ENCODE measurements at places on chromosomes 6 and 20. TPM values are rescaled to one million over a fixed set of nuclear protein-coding genes. Genes with fewer than 3 reads are reported as not detected.

- DNase-seq: no peak
These were observed 3.0 kb upstream of the TMEM14C start for GRCh38 chr6:10719964-10720264.

GRCh38 chr6:49550492-49551077, at the start of gene C6orf141:
C6orf141 (plus strand) TSS chr6:49550668; CDS start chr6:49550793, 125 bp downstream.
- no peak for DNase-seq

- DNase-seq: no peak
These were observed 335.9 kb downstream of the BCKDHB start for GRCh38 chr6:80442366-80442765.

- no peak for DNase-seq
These were observed 249.0 kb upstream of the JARID2 start for GRCh38 chr6:14996892-14997291.

GRCh38 chr6:83838727-83839126, 14.4 kb upstream of the RIPPLY2 start:
- no peak for DNase-seq

GRCh38 chr20:24577271-24577909, 108.0 kb downstream of the SYNDIG1 start:
- DNase-seq: peak; percentile 50

DNA sequence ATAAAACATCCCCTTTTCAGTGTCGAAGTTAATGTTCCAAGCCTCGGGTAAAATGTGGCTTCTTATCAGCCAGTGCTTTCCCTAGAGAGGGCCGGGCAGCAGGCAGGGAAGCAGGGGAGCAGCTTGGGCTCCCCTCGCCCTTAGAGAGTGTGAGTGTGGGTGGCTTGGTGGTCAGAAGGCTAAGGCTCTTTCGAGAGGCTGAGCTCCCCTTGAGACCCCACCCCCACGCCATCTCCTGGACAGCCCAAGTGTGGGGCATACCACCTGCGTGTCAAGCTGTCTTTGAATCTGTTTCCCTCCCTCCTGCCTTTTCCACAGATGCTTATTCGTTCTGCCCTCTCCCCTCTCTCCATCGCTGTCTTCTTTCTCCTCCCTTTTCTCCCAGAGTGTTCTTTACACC, 95.1 kb upstream of the FOXP4 start:
- DNase-seq: no peak

DNA sequence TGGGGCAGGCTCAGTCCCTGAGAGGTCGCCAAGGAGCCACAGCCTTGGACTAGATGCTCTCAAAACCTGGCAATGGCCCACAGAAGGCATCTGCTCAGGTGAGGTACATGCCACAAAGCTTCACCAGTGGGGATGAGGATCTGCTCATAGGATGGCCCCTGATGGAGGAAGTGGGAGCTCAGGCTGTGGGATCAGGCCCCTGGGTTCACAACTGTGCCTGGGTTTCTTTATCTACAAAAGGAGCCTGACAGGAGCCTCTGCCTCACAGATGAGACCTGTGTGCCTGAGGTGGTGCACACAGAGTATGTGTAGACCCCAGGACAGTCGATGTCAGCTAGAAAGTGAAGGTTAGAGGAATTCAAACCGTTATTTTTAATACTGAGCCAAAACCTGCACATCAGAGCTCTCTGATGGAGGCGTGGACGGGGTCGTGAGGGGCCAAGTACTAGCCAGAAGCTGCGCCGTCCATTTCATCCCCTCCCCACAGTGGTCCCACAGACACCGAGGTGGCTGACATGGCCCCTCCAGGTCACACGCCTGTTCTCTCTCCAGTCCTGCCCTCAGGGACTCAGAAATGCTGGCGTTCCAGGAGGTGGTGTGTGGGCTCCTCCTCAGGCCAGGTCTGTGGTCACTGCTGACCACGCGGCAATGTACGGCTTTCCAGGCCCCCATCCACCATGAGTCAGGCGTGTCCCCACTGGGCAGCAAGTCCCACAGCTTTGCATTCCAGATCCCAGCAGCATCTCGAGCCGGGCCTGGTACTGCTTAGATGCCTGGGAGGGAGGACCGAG, 33.3 kb downstream of the NTSR1 start:
- no peak for DNase-seq

DNA sequence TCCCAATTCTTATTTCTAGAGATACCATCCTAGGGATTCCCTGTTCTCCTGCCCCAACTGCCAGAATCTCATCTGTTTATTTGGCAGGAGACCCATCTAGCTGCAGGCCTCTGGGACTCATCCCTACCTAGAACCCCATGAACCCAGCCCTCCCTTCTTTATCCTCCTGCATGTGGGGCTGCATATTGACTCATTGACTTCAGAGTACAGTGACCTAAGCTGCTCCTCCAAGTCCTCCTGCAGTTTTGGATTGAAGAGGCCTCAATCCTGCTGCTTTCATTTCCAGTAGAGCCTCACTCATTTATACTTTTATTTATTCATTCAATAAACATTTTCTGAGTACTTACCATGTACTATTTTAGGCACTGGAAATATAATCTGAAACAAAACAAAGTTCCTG, 11.6 kb downstream of the TMEM200A start:
- no peak for DNase-seq

- DNase-seq: no peak
These were observed 32.2 kb upstream of the SLCO4A1 start for GRCh38 chr20:62609811-62610757.

The PRL gene
- total RNA-seq: not detected

The ESR1 gene
- 4.1 TPM for total RNA-seq

The TCP11 gene
- not detected for total RNA-seq

The NHLRC1 gene
- total RNA-seq: not detected

The CDYL gene
- 16.4 TPM for total RNA-seq

The HINT3 gene
- total RNA-seq: 16.5 TPM

Measured in Karpas-422 (cell line).